ENCODE measurements at places on chromosomes 5 and 9.

- no peak for DNase-seq
Observed at GRCh38 chr9:95261890-95262289, 55.6 kb downstream of the FANCC start.

DNA sequence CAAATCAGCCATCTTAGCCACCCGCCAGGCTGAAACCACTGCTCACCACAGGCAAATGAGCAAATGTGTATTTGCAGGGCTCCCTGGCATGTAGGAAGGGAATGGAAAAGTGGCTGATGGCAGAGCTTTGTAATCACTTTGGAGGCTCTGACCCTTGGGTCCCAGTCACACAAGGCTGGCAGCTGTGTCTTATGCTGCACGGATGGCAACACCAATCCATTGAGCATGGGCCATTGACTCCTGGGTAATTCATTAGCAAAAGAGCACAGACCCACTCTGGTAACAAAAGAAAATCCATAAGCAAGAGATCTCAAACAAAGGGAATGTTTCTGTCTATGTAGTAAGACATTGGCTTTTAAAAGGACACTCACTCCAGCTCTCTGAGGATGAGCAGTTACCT lies 57.6 kb downstream of the SPOCK1 start:
- DNase-seq = no peak

GRCh38 chr5:92969191-92969780 lies 611.7 kb downstream of the NR2F1-AS1 start:
- no peak for DNase-seq

GRCh38 chr5:122391621-122392020 lies 79.6 kb downstream of the SNCAIP start:
- DNase-seq = no peak

DNA sequence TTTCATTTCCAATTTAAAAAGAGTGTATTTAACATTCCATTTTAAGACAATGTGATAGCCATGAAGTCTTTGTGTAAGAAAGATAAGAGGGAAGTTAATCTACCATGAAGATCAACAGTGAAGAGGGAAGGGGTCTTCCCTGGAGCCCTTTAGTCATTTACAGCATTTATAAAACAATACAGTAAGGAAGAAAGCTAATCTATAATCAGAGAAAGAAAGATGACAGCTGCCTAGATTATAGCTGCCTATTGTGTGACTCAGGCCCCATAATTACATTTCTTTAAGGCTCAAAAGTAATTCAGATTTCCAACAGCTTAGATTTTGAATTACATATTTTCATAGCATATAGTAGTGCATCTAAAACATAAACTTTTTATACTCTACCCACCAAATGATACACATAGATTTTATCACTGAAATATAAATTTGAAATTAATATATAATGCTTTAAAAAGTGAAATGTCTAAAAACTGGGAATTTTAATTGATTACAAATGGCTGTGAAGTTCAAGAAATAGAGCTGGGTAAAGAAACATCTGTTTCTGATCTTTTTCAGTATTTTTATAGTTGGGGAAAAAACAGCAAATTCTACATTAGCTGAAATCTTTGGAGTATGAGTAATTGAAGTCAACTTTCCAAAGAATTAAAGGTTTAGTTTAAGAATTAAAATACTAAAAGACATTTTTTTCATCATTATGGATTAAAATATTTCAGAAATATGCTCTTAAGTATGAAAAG lies 89.6 kb downstream of the RIC1 start:
- no peak for DNase-seq

DNA sequence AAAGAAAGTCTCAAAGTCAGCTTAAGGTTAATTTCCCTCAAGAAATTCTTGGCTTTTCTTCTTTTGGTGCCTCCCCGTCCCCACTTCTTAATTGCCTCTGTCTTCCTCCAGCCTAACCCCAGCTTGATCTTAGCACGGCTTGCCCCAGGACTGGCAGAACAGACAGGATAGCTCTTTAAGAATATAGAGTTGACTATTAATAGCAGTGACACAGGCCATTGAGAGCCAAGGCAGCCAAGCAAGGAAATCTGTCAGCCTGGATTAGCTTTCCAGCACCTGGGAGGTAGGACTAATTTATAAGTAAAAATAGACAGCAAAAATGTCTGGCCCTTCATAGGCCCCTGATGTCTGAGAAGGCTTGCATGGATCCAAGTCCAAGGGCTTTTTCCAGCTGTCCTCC lies 384.6 kb upstream of the SLC30A5 start:
- DNase-seq = no peak
